ENCODE measurements at places on chromosomes 7 and 10.

DNA sequence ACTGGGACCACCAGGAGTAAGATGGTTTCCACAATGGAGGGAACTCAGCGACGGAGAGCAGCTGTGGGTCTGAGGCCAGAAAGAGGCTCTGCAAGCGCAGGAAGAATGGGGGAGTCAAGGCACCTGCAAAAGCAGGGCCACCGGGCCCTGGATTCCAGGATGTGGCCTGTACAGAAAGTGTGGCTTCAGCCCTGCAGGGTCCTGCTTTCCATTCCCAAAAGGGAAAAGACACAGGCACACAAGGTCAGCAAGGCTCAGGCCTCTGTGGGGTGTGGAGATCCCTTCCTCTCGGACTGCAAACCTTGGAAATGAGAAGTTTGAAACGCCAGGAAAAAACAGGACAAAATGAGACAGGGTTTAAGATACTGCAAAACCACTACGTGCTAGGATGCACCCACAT is 232.5 kb downstream of the TNS3 start:
- peak; percentile 38 for DNase-seq

DNA sequence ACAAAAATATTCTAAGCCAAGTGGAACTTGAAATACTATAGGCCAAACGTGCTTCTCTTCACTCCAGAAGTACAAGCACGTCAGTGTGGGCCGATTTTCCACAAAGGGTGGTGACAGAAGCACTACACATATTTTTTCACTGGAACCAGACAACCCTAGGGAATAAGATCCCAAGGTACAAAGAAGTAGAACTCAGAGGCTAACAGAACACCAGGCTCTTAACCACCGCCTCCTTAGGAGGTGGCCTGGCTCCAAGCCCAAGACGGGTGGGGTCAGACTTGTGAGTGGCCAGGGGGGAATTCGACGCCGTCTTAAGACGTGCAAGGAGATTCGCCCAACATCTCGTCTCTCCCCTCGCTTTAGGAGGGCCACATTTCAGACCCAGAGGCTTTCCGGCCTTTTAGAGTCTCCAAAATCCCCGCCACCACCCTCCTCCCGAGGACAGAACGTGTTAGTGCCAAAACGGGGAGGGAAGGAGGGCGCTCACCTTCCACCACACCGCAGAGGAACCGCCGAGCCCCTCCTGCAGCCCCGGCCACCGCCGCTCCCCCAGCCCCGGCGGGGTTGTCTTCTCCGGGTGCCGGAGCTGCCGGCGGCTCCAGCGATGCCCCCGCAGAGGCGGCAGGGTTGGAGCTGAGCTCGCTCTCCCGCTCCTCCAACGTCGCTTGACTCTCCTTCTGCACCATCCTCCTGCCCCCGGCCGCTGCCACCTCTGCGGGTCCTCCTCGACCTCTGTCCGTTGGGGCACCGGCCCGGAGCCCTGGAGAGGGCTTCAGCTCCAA is 716 bp downstream of the OGA start:
- peak; percentile 92 for DNase-seq

DNA sequence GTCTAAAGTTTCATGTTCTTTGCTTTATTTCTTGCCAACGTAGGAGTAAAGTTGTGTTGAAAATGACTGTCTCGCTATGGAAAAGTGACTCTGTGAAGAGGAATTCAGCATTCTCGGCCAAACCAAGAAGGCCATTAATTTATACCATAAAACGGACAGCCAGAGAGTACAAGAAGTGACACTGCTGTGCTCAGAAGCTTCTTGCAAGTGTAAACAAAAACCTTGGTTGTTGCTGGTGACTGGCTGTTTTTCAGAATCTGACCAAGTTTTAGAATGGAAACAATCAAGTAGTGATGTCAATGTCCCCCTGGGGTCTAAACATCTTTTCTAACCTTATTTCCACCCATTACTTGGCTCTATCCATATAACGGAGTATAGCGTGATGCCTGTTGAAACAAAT is 201.9 kb downstream of the INHBA start:
- no peak for DNase-seq

GRCh38 chr7:151660141-151660540 is 140.4 kb upstream of the RHEB start:
- no peak for DNase-seq
